Right lobe of liver (tissue), 6 donors: ENCODE measurements at places on chromosomes 4 and X. TPM values are rescaled to one million over a fixed set of nuclear protein-coding genes. Genes with fewer than 3 reads are reported as not detected.

The XKRX gene
- total RNA-seq = not detected

The PGM2 gene
- total RNA-seq = 5.5 TPM

The CXCL5 gene
- not detected for total RNA-seq

DNA sequence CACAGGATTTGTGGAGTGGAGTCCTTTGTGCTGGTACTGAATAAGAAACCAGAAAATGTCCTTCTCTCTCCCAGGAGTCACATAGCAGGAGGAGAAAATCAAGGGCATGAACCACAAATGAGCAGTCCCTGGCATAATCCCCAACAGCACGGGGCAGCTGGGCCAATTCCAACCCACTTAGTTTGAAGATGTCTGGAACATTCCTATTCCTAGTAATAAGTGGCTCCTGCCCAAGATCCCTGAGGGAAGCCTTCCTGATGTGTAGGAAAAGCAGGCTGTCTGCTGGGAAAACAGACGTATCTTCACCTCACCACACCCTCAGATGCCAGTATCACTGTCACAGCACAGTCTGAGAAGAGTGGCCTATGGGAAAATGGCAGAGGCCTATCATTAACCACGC is 182.8 kb upstream of the MAP3K15 start:
- DNase-seq = no peak

DNA sequence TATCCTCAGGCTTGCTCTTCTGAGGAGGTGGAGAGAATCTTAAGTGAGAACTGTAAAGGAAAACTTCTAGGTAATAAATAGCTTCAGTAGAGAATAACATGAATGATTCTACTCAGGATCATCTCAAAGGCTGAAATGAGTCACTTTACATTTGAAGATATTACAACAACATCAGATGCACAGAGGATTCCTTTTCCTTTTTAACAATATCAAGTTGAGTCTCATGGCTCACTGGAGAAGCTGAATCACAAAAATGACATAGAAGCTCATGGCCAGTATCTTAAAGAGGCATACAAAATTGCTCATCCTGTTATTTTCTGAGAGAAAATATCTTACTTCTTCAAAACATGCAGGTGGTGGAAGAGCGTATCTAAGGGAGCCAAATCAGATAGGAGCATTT is 72.5 kb upstream of the EMCN start:
- no peak for DNase-seq

DNA sequence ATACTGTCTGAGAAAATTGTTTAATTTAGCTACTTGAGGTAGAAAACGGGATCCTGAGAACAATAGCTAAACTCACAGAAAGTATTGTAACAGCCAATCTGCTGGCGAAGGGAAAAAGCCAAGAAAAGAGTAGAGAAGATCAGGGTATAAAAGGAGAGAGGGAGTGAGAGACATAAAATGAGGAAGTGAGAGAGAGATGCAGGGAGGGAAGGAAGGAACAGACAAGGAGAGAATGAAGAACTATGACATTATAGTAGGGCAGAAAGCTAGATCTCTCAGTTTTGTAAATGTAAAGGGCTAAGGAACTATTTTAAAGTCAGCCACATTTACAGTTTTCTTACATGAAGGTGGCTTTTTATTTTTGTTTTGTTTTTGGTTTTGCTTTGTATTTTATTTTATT is 1.6 kb upstream of the GIMD1 start:
- DNase-seq = no peak

GRCh38 chrX:3244955-3245354 is 101.5 kb downstream of the MXRA5 start:
- no peak for DNase-seq

- DNase-seq = no peak
These were observed 312.4 kb downstream of the DHRSX start for GRCh38 chrX:2188330-2188792.

DNA sequence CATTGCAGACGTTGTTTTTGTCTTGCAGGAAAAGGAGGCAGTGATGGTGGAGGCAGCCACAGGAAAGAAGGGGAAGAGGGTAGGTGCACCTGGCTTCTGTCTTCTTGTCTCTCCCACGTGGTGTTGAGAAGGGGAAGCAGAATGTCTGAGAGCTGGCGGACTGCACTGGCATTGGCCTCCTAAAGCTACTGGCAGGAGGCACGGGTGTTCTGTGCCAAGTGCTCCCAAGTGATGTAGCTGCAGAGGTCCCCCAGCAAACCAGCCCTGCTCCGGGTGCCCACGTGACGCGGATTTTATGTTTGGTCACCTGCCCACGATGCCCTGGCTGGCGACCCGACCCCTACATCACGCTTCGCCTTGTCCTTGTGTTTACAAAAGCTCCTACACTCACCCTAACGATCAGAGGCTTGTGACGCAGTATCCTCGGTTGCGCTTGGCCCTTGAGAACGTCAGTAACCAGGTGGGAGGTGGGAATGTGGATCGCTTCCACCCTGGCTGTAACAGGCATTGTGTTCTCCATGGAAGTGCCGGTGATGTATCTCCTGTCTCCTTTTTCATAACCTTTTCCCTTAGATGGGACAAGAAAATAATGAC is 28.5 kb upstream of the XG start:
- no peak for DNase-seq

GRCh38 chr4:7831330-7831729 is 108.3 kb downstream of the AFAP1 start:
- DNase-seq = no peak

GRCh38 chrX:37653397-37654085 is 32.0 kb upstream of the XK start:
- DNase-seq = no peak

DNA sequence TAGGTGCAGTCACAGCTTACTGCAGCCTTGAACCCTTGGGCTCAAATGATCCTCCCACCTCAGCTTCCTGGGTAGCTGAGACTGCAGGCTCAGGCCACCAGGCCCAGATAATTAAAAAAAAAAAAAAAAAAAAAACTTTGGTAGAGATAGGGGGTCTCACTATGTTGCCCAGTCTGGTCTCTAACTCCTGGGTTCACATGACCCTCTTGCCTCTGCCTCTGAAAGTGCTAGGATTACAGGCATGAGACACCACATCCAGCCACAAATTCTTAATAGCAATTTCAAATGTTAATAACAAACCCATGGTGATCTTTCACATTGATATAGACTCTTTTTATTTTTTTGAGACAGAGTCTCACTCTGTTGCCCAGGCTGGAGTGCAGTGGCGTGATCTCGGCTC is 12.3 kb upstream of the FGF5 start:
- DNase-seq = no peak

DNA sequence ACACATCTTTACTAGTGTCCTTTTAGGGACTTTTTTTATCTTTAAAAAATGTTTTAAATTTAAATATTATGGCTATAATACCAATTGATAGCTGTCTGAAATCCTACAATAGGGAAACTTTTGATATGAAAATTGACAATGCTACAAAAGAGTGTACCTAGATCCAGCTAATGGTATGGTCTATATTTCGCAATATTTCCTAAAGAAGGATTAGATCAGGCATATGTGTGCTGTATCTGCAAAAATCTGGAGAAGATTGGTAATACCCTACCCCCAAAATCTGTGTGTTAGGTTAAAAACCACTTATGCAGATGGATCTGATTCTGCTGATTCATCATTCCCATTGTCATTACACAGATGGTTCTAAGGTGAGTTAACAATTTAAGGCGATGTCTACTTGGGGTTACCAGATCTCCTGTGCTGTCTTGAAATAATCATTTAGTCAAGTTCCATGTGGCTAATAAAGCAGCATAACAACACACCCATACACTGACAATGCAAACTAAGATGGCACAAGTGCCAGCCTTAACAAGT is 137.1 kb downstream of the GASK1B start:
- no peak for DNase-seq

DNA sequence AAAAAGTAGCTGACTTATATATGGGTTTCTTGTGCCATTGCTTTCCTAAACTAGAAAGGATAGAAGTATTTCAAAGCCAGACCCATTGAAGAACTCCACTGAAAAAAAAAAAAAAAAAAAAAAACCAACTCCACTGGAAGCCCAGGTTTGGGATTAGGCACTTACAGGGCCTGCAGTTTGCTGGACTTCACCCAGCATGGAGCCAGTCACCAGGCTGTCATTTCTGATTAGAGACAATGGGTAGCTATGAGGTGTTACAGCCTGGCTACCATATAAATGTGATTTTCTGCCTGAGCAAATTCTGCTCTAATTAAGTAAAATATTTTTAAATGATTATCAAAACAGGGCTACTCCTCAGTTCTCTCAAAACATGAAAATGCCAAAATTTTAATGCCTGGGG is 49.5 kb downstream of the HS6ST2 start:
- DNase-seq = no peak

DNA sequence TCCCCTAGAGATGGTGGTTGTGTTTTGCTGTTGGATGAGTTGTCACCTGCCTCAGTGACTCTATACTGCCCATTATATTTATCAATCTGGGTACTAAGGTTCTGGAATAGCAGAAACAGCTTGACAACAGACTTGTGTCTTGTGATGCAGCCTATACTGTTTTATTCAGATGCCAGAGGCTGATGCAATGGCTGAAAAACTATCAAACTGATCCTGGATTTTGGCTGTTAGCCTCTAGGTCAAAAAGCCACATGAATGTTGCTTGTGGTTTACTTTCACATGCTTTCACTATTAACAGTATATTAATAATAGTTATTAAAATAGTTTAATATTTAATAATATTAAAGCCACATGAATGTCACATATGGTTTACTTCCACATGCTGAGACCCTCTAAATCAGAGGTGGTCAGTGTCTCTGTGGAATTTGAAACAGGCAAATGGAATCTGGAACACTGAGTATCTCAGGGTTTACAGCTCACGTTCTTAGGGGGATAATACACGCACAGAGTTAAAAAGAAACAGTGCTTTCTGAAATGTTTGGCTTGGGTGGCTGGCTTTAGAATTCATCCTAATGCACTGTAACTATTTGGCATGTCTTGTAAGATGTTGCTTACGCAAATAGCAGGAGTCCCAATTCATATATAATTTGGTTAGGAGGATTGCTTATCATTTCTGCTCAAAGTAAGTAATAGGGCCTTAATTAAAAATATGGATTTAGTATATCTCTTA is 82.5 kb upstream of the LCORL start:
- no peak for DNase-seq

GRCh38 chrX:129931411-129932015 is 25.5 kb downstream of the UTP14A start:
- DNase-seq = peak; percentile 87
